ENCODE measurements at places on chromosomes 13 and 19.

- no peak for DNase-seq
Measured at GRCh38 chr19:14471436-14472187, 3.5 kb downstream of the PTGER1 start.

DNA sequence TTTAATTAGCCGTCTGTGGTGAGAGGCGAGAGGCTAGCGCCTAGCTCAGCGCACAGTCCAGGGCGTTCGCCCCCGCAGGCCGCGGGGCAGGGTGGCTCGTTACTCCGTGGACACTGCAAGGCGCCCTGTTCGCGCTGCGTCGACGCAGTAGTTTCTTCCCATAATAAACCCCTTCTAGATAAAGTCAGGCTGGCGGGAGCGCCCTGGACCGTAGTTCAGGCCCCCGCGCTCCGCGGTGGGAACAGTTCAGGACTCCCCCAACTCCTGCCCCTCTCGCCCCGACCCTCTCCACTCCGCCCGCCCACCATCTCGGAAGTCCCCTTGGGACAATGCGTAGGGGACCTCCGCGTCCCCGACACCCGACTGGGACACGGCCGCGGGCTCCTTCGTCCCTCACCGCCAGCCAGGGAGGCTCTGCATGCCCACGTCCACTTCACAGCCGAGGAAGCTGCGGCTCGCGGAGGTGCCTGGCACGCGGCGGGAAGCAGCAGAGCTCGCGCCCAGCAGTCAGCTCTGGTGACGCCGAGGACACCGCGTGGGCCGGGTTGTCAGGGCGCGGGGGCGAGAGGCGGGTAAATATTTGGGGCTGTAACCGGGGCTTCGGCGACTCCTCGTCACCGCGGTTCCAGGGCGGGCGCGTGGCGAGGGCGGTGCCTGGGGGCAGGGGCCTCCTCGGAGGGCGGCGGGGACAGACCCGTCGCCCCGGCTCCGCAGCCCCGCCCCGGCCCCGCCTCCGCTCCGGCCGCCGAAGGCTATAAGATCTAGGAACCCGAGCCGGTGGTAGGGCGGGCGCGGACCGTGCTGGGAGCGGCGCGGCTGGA, at the start of gene RGCC:
TSS of gene RGCC (plus strand) at position 783 of the 821 bp plus-strand sequence. CDS start 158 bp downstream, outside the sequence.
- peak; percentile 97 for DNase-seq

- DNase-seq: no peak
Measured at GRCh38 chr19:29188289-29189032, 24.5 kb downstream of the UQCRFS1 start.

DNA sequence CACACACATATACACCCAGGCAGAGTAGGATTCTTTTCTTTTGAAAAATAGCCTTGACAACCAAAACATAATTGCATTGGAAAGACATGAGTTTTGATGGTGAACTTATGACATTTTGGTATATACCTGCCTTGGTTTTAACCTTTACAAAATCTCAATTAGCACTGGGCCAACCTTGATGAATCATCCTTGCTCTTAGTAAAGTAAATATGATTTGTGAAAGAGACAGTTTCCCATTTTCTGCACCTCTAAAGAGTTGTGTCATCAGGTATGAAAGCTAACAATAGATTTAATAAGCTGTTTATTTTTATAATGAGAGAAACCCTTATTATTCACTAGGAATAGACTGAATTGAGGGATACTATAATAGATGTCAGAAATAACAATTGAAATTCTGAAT, 15.7 kb upstream of the ENOX1 start:
- DNase-seq: no peak

DNA sequence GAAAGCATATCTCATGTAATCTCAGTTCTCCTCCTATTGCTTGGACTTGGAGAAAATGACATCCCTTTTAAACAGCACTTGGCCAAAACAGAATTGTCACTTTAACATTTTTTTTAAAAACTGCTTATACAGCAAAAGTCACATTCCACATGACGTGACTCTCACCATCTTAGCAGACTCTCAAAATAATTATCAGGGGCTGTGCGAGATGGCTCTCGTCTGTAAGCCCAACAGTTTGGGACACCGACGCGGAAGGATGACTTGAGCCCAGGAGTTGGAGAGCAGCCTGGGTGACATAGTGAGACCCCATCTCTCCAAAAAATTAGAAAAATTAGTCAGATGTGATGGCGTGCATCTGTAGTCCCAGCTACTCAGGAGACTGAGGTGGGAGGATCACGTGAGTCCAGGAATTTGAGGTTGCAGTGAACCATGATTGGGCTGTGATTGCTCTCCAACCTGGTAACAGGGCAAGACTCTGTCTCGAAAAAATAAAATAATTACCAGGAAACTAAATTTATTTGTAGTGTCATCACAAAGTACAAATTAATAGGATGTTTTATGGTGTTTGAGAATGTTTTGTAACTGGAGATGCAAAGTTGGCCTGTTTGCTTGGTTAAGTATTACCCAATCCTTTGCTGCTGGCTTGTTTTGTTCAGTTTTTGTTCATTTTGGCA, 8.8 kb downstream of the SAFB start:
- DNase-seq: no peak

DNA sequence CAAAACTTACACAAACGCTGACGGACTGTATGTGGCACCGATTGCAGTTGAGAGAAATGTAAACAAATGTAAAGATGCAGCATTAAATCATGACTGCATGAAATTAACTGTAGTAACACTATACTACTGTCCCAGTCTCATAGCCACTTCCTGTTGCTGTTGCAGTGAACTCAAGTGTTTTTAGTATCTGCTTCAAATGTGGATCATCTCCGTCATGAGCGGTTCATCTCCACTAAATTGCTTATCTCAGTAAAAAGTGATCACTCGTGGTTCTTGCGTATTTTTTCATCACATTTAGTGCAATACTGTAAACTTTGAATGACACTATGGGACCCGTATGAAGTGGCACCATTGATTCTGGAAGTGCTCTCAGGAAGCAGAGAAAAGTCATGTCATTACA, 60.3 kb upstream of the RNF113B start:
- DNase-seq: no peak

- DNase-seq: no peak
Measured at GRCh38 chr19:56104423-56104822, 16.7 kb downstream of the ZNF787 start.

DNA sequence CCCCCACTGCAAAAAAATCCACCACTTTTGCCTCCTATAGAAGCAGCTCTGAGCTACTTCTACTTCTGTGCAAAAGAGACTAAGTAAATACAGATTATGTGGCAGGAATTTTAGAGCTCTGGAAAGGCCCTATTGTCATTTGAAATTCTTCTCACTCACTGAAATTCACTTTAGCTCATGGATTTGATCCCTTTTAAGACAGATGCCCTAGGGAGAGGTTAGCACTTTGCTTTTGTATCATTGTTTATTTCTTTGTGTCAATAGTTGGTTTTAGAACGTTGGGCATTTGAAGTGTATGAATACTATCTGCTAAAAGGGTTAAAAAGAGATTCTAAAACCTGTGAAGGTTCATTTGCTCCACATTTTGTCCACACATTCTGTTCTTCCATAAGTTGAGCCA, 528.7 kb downstream of the GPC6 start:
- DNase-seq: no peak

- no peak for DNase-seq
Measured at GRCh38 chr19:18433735-18434398, 4.1 kb downstream of the ISYNA1 start.

DNA sequence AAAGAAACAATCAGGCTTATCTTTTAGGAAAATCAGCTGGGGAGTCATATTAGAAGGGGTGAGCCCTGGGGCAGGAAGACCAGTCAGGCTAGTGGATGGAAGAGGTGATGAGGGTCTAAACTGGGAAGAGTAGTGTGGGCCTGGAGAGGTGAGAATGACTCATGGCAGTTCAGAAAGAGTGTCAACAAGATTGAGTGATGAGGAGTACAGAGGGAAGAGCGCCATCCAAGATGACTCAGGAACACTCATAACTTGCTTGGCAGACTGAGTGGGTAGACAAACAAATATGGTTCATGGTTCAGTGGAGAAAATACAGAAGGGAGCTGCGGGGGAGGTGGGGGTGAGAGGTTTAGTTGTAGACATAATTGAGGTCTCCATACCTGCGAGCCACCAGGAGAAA, 17.3 kb upstream of the CLDN10 start:
- DNase-seq: no peak

- DNase-seq: no peak
Measured at GRCh38 chr19:33248104-33248503, 22.5 kb upstream of the SLC7A10 start.

GRCh38 chr19:51318687-51319648, 7.5 kb downstream of the IGLON5 start:
- DNase-seq: no peak

- DNase-seq: no peak
Measured at GRCh38 chr13:30629527-30629926, 11.8 kb downstream of the USPL1 start.

- DNase-seq: no peak
Measured at GRCh38 chr19:10836479-10837330, 693 bp upstream of the TMED1 start.

- DNase-seq: no peak
Measured at GRCh38 chr13:35483761-35484160, 7.3 kb upstream of the MAB21L1 start.

DNA sequence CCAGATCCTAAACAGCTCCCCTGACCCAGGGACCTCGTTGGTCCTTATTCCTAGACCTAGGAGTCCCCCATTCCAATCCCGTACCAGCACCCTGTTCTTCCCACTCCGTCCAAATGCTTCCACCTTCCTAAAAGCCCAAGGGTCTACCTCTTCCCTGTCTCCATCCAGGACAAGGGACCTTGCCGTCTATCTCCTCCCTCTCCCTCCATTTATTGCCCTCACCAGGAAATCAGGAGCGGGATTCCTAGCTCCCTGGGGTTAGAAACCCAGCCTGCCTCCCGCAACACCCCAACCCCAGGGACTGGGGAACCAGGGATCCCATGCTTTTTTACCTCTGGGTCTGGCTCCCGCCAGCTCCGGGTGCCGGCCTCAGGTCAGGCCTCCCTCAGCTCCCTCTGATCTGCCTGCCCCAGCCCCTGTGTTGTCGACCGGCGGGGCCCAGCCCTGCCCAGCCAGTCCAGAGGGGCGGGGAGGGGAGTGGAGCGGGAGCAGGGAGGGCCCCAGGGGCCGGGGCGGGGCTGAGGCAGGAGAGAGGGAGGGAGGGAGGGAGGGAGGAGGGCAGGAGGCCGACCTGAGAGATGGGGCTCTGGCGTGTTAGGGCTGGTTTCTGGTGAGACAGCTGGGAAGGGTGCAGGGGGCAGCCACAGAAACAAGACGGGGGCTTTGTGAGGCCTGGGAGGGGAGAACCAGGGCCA, at the start of gene B3GNT8:
TSS of gene B3GNT8 (minus strand) at position 423 of the 695 bp plus-strand sequence. CDS start 596 bp downstream, outside the sequence.
- DNase-seq: peak; percentile 16

- no peak for DNase-seq
Measured at GRCh38 chr13:76884186-76884906, 1.9 kb downstream of the KCTD12 start.

DNA sequence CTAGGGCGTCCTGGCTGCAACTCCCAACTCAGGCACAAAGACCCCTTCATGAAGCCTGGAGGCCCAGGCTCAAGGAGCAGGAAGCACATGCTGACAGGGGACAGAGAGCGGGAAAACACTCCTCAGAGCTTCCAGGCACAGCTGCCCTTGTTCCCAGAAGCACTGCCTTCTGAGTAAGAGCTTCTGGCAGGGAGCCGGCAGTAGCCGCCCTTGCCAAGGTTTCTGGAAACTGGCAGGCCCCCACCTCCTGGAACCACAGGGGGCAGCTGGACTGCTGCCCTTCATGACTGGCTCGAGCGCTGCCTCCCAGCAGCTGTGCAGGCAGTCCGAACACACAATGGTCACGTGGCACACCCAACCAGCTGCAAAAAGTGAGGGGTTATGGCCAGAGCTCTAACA, 33.6 kb upstream of the EPHX3 start:
- no peak for DNase-seq

DNA sequence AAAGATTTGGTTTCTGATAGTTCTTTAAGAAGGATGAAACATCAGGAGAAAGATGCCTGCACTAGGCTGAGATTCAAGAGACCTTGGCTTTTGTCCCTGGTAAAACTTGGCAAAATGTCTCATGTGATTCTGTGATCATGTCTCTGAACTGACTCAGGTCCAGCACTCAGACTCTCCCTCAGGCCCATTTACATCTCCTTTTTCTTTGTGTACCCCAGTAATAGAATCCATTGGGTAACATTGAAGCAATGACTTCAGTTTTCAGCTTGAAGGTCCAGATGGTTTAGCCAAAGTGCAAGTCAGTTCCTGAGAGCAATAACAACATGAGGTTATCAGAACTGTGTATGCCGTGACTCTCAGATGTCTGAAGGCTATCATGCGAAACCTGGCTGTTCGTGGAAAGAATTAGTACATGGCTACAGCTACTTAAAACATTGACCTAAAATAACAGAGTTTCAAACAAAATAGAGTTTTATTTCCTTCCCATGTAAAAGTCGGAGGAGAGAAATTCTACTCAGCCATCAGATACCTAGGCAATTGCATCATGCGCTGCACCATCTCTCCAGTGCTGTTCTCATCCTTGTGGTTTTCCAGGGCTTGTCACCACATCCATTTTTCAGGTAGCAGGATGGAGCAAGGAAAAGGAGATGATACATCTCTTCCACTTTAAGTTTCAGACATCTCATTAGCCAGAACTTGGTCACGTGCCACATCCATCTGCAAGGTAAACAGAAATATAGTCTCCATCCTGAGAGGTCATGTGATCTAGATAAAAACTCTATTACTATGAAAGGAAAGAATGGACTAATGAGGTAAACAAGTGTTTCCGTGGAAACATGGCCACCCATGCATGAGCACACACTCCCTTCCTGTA, 117.3 kb downstream of the POSTN start:
- no peak for DNase-seq

- no peak for DNase-seq
Measured at GRCh38 chr13:19695428-19695827, 62.0 kb downstream of the MPHOSPH8 start.

DNA sequence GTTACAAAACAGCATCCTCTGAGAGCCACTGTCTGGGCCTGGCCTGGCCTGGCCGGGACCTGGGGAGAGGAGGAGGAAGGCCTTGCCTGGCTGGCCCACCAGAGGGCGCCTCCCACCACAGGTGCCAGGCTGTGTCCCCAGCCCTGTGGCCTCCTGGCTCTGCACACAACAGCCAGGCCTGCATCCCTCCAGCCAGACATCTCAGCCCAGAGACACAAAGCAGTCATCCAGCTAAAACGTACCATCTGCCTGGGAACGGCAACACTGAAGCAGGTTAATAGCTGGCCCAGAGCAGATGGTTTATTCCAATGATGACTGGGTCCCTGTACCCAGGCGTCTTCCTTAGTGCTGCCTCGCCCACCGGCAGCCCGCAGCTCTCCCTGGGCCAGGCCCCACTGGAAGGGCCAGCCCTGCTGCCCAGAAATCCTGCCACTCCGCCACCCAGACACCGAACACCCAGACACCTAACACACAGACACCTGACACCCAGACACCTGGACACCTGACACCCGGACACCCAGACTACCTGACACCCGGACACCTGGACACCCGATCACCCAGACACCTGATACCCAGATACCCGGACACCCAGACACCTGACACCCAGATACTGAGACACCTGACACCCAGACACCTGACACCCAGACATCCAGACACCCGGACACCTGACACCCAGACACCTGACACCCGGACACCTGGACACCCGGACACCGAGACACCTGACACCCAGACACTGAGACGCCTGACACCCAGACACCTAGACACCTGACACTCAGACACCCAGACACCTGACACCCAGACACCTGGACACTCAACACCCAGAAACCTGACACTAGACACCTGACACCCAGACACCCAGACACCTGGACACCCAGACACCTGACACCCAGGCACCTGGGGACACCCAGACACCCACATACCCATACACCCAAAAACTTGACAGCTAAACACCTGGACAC, 20.1 kb downstream of the C19orf12 start:
- peak; percentile 76 for DNase-seq

GRCh38 chr19:3367628-3368440, 1.5 kb downstream of the NFIC start:
- DNase-seq: no peak

Data from central memory CD4-positive, alpha-beta T cell (primary cell).